ENCODE measurements at places on chromosomes 6 and 20.

DNA sequence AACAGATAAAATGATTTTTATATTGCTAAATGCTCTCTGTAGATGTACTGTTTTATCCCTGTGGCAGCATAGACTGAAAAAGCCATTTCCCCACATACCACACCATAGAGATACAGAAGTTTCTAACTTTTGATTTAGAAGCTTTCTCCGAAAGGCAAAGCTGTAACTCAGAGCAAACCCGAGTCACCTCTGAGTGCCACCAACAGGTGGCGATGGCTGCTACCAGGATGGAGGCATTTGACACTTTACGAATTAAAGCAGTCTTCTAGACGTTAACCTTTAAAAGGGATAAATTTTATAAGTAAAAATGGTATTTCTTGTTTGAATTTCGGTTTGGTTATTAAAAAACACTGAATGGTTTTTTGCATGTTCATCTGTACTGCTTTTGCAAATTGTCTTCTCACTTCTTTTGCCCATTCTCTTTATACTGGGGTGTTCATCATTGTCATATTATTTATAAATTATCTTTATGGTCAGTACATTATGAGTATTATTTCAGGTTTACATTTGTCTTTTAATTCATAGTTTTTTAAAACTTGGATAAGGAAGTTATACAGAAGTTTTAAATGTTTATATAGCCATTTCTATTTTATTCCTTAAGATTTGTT lies 201.0 kb upstream of the CEP162 start:
- DNase-seq: no peak

DNA sequence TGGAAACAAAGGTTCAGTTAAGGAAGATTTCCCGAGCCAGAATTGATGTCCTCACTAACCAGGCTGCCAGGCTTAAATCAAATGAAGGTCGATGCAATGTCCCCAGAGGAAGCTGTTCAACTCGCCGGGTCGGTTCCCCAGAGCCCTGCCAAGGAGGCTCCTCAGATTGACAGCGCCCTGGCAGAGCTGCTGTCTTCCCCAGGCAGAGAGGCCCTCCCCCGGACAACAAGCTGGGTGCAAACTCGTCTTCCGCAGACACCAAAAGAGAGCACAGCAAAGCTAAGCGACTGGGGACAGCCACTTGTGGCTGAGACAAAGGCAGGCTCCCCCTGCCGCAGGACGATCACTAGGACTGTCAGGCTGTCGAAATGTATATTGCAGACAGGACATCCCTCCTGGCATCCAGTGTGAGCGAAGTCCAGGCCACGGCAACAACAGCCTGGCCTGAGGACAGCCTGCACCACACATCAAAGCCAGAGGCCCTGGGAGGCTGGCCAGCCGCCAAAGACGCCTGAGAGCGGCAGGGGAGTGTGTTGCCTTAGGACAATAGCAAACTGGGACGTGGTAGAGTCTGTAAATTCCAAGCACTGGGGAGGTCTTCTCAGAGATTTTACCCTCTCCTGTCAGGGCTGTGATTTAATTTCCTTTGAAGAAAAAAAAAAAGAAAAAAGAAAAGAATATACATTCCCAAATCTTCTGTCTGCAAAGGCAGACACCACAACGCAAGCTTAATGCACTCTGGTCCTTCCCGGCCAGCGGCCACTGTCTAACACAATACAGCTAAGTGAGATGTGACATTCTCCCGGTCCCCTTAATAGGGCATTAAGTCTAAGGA lies 99.1 kb downstream of the HIVEP2 start:
- DNase-seq: peak; percentile 46

- peak; percentile 57 for DNase-seq
Observed at GRCh38 chr20:63979557-63980316, at the start of gene SAMD10. TSS of gene SAMD10 (minus strand) at chr20:63979642. CDS start at chr20:63979467, 175 bp downstream.

DNA sequence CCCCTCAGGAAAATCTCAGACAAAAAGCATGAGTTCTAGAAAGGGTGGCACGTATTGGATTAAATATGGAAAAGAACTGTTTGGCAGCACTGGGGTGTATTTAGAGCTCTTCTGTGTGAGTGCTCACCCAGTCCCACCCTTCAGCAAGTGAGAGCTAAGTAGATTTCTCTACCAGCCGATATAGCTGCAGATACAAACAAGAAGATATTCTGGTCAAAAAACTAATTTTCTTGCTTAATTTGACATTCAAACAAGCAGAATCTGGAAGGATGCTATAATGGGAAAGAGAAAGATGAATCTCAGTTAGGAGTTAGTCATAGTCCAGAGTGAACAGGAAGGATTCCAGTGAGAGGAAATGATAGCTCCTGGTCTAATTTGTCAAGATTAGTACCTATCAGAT lies 232.1 kb downstream of the TMEM242 start:
- DNase-seq: no peak

- no peak for DNase-seq
Observed at GRCh38 chr6:34792605-34793500, 970 bp downstream of the BLTP3A start.

- no peak for DNase-seq
Observed at GRCh38 chr6:15322781-15323536, 77.1 kb downstream of the JARID2 start.

DNA sequence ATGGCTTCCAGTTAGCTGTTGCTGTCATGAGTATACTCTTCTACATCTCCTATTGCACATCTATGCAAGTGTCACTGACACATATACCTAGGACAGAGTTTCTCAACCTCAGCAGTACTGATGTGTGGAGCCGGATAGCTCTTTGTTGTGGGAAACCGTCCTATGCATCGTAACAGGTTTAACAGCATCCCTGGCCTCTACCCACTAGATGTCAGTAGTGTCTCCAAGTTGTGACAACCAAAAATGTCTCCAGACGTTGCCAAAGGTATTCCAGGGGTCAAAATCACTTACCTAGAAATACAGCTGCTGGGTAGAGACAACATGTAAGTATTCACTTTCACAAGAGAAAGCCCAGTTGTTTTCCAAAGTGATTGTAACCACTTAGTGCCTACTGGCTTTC lies 637.6 kb downstream of the RNF144B start:
- DNase-seq: no peak

- no peak for DNase-seq
Observed at GRCh38 chr20:53101992-53102760, 130.0 kb downstream of the TSHZ2 start.

Data from effector memory CD4-positive, alpha-beta T cell (primary cell).